ENCODE measurements at places on chromosomes 4 and X.

DNA sequence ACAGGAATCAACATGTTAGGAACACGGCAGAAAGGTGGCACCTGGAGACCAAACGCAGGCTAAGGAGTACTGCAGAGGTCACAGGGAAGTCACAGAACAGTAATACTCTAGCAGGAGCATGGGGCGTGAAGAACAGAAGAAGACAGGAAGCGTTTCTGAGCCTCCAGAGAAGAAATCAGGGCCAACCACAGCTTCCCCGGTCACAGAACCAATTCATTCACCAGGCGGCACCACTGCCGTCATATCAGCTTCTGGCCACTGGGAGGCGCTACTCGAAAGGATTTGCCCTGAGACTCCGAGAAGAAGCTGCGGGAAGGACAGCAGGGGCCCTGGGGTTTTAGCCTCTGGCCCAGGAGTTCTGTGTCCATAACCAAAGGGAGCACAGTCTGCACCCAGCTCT is 78.0 kb upstream of the DRD5 start:
- peak; percentile 79 for DNase-seq

DNA sequence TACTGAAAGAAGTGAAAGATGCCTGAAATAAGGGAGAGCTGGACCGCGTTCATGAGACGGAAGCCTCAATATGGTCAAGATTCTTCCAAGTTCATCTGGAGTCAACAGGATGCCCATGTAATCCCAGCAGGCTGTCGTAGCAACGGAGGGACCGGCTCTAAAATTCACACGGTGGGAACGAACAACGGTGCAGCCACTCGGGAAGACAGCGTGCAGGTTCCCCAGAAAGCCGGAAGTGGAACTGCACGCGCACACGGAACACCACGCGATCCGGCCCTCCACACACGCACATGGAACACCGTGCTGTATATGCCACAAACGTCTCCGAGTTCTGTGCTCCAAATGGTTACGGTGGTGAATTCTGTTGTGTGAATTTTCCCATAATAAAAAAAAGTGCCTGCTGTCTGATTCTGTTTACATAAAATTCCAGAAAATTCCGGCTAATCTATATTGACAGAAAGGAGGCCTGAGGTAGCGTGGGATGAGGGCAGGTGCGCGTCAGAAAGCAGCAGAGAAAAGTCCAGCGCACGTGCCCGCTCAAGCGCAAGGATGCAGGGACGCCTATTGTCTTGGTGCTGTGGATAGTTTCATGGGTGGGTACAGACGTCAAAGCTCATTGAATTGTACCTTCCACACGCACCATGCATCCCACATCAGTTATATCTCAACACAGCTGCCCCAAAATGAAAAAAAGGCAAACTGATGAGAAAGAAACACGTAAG is 31.2 kb downstream of the PPP2R3B start:
- no peak for DNase-seq

GRCh38 chrX:71870208-71871098 is 40.2 kb upstream of the NHSL2 start:
- no peak for DNase-seq

DNA sequence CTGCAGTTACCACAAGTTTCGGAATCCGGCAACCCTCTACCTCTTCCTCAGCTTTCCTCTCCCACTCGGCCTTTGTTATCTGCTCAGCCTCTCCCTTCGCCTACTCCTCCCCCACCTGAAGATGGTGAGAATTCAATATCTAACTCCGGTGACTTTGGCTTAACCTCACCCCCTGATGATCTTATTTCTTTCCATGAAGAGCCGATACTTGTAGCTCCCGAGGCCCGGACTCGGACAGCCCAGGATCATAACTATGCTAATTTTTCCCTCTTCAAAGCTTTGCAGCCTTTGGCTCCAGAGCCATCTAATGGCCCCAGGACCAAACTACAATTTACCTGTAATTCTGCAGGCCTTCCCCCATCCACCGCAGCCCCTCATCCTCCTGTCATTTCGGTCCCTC is 32.0 kb upstream of the MGST2 start:
- no peak for DNase-seq

- no peak for DNase-seq
Measured at GRCh38 chrX:42117318-42117717, 194.0 kb upstream of the CASK start.

GRCh38 chr4:48194971-48195370 is 60.9 kb upstream of the TXK start:
- no peak for DNase-seq

DNA sequence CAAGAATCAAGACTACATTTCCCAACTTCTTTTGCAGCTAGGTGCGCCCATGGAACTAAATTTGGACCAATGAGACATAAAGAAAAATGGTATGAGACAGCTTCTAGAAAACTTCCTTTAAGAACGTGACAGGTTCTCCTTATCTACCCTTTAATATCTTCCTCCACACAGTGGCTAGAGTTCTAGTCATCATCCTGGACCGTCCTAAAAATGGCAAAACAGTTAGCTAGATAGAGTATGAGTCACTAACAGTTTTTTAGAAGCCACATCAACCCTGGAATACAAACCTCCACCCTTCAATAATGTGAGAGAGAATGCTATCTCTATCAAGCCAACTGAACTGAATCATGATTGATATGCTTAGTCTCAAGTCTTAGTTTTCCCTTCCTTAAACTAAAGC is 267.9 kb upstream of the SLC7A11 start:
- DNase-seq: no peak

GRCh38 chrX:40359593-40359992 is 221.2 kb upstream of the ATP6AP2 start:
- DNase-seq: no peak

- DNase-seq: no peak
Measured at GRCh38 chr4:97139791-97140190, 1003.5 kb downstream of the STPG2 start.

DNA sequence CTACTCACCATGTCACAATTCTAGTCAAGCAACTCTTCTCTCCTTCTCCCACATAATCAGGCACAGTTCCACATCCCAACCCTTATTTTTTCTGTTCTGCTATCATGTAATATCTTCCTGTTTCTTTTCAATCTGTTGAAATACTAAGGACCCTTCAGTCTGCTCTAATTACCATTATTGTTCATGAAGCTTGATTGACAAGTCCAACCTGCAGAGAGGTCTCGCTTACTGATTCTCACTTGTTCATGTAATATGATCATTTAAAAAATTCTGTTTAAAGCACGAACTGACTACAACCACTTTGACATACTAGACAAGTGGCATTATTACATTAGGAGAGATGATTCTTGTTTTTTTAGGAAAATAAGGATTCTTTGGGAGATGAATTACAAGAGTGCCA is 108.6 kb upstream of the MAD2L1 start:
- DNase-seq: no peak

DNA sequence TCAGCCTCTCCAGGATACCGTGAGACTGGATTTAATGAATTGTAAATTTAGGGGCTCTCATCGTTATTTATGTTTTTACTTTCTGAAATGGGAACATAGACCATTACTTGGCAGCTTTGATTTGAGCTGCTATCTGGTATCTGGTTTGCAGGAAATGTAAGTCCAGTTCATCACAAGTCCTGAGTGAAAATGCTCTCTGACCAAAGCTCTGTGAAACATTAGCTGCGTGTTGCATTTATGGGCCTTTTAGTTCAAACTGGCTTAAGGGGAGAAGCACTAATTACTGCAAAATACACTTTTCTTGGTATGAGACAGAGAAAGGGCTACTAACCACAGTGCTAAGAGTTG is 420 bp downstream of the CC2D2A start:
- DNase-seq: no peak

DNA sequence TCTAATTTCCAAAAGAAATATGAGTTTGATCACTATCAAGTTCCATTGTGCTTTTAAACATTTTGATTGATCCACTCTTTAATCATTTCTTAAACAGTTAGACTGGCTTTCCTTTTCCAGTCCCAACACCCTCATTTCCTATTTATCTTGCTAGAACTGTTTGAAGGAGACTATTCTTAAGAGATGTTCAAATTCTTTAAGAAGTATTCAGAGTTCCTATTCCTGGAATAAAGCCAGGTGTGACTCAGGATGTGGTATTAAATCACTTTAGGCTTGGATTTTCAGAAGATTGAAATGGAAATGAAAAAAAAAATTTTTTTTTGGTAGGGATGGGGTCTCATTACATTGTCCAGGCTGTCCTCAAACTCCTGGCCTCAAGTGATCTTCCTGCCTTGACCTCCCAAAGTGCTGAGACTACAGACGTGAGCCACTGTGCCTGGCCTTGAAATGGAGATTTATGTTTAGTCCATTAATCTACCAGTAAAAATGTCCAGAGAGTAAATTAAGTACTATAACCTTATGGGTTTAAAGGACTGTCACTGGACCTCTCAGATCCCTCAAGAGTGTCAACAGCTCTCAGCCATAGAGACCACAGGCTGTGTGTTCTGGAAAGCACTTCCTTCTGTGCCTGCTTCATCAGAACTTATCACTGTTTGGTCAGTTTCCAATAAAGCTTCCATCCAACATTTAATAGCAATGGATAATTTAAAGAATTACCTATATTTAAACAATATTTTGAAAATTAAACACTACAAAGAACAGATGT is 90.7 kb downstream of the CDS1 start:
- no peak for DNase-seq

DNA sequence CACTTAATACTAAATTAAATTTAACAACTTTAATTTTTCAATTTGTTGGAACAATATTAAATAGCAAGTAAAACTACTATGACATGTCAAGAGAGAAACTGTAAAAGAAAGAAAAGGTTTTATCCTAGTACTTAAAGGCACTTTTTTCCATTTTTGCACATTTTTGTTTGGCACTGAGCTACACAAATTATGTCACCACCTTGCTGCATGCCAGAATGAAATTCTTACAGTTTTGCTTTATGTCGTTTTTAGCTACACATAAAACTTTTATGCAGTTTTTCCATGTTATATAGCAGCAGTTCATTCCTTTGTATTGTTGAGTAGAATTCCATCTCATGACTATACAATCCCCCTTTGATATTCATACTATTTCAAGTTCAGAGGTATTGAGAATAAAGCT is 99.1 kb upstream of the RXFP1 start:
- no peak for DNase-seq

DNA sequence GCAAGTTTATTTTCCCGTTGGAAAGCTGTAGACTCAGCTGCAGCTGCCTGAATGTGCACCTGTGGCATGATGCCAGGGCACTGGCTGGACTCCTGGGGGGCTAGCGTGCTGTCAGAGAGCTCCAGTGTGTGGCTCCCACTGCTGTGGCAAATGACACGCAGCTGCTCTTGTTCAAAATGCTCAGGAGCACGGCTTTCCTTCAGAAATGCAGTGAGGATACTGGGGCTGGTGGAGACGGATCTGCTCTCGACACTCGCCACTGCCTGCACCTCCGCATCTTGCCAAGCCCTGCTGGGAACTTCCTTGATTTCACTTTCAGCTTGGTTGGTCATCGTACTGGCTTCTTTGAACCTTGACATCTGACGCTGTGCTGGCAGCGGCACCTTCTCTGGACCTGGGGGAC is 58.7 kb downstream of the GPRIN3 start:
- DNase-seq: no peak

DNA sequence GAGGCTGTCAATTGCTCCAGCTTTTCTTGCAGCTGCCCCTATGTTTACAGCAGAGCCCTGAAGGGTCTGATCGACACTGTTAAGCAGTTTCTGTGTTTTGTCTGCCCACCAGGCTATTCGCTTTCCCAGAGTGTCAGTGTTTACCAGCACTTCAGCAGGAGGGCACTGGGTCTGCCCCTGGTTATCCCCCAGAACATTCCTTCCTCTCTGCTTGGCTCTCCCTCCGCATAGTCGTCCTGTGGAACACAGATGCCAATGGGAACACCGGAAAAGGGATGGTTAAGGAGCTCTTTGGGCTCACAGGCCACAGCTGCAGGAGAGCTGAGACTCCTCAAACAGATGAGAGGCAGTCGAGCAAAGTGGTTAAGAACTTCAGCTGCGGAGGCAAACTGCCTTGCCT is 71.3 kb upstream of the FBXW7 start:
- DNase-seq: peak; percentile 50

- peak; percentile 66 for DNase-seq
Measured at GRCh38 chrX:134171661-134172587, 65.1 kb upstream of the CCDC160 start.

DNA sequence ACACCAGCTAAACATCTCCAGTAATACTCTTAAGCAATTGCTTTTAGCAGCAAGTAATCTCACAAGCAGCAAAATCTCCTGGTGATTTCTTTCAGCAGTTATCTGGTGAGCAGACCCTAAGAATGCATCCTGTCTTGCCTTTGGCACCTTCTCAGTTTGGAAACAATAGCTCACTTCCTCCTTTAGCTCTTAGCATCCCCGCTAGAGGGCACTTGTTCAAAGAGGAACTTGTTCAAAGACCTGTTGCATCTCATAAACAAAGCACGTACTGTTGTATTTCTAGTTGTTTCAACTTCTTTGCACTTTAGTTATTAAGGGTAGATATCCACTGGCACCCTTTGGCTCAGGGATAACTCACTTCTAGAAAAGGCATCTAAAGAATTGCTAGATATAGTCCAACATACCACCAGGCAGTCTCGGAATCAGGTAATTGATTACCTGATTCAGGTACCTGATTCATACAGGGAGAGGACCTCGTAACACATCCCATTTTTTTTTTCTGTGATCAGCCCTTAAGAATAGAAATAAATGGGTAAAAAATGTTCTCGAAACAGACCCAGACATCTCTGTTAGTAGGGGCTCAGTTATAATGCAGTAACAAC is 81.9 kb upstream of the QRFPR start:
- no peak for DNase-seq

- no peak for DNase-seq
Measured at GRCh38 chr4:153267890-153268289, 63.6 kb downstream of the TRIM2 start.

DNA sequence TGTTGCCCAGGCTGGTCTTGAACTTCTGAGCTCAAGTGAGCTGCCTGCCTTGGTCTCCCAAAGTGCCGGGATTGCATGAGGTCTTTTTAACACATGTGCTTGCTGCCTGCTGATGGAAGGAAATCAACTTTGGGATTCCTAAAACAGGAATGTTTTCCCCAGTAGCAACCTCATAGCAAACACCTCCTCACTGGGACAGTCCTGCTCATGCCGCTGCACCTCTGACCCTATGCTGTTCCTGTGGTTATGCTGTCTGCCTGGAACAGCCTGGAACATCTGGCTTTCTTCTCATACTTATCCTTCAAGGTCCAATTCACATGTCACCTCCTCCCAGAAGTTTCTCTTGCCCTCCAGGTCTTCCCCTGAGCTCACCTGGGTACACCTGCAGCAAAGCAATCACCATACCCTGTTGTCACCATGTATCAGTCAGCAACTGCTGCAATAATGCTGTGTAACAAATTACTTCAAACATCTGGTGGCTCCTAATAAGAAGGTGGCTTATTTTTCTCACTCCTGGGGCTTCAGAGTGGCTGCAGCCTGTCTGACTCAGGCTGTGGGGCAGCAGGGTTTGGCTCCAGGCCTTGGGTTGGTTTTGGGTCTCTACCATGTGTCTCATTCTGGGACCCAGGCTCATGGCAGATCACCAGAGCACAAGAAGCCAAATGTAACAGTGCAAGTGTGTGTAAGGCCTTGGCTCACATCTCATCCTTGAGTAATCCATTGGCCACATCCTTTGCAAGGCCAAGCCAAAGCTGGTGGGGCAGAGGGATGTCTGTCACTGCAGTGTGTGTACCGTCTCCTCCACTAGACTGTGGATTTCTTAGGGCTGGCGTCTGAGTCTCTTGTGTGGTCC is 59.4 kb upstream of the SORCS2 start:
- DNase-seq: no peak

Data from ecto neural progenitor cell (in vitro differentiated cells).